ENCODE measurements at places on chromosomes 3 and 15.

GRCh38 chr15:63039811-63040210, 2.7 kb upstream of the TPM1 start:
- DNase-seq = no peak

DNA sequence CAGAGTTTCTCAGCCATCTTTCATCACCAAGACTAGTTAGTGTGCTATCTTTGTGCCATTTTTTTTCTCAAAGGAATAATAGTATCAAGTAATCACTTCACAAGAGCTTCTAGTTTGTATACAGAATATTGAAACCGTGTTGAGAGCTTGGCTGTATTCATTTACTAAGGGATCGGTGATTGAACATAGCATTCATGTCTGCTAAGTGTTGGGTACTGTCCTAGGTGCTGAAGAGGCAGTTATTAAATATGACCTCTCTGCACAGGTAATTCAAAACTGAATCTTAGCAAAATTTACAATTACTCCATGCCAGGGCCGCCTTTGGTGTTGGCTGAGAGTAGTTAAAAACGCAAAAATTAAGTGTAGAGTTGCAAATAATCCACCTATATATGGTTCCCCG, 355.3 kb upstream of the RORA start:
- DNase-seq = no peak

GRCh38 chr15:26928051-26928450, 42.9 kb upstream of the GABRG3 start:
- DNase-seq = no peak

- DNase-seq = no peak
Observed at GRCh38 chr3:70889162-70890019, 577.0 kb upstream of the MDFIC2 start.

Measured in stimulated activated CD8-positive, alpha-beta memory T cell treated with anti-CD3 and anti-CD28 coated beads, Interleukin-15, amount 100 ng/mL, for 48 hours (primary cell).